ENCODE measurements at places on chromosomes 4 and X.
A peak's percentile ranks its signal among the peaks of the same experiment; 100 is the strongest.

GRCh38 chrX:67384403-67384802, 159.4 kb upstream of the AR start:
- DNase-seq = no peak

GRCh38 chr4:13478707-13479106, 5.4 kb downstream of the RAB28 start:
- DNase-seq = no peak

DNA sequence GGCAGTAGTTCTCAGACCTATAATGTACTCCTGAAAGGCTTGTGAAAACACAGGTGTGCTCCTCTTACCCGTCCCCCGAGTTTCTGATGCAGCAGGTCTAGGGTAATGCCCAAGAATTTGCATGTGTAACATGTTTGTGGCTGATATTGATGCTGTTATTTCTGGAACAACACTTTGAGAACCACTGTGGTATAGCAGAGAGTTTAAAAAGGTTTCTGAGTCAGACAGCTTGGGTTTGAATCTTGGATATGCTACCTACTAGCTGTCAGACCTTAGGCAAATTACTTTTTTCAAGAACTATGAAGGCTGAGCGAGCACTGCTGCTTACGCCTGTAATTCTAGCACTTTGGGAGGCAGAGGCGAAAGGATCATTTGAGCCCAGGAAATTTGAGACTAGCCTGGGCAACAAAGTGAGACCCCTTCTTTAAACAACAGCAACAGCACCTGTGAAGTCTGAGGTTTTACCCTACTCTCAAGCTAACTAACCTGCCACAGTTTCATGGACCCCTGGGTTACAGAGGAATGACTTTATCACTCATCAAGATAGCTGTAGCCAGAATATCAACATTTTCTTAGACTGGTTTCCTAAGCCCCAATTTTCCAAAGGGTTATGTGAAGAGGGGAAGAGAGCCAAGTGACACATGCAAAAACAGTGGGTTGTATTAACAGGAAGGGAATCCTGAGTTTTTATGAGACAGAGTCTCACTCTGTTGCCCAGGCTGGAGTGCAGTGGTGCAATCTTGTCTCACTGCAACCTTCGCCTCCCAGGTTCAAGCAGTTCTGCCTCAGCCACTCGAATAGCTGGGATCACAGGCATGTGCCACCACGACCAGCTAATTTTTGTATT, 5.1 kb downstream of the AFF1 start:
- no peak for DNase-seq

- DNase-seq = peak; percentile 14
Observed at GRCh38 chr4:2511645-2512131, 24.8 kb upstream of the FAM193A start.

- DNase-seq = no peak
Observed at GRCh38 chrX:95291561-95291960, 1393.1 kb upstream of the DIAPH2 start.

DNA sequence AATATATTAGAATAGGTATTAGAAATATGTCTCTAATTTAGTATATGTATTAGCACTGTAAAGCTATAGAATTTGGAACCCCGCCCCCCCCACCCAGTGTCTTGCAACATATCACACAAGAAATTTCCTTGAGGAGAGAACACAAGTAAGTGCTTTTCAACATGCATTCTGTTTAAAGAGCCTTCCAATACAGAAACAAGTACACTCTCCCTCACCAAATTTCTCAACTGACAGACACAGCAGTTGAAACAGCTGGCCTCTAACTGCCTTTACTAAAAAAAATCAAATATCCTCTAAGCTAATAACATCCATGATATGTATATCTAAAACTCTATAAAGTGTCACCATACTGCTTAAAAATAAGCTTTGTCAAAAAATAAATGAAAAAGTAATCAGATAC, 12.4 kb downstream of the CAMK2D start:
- no peak for DNase-seq

DNA sequence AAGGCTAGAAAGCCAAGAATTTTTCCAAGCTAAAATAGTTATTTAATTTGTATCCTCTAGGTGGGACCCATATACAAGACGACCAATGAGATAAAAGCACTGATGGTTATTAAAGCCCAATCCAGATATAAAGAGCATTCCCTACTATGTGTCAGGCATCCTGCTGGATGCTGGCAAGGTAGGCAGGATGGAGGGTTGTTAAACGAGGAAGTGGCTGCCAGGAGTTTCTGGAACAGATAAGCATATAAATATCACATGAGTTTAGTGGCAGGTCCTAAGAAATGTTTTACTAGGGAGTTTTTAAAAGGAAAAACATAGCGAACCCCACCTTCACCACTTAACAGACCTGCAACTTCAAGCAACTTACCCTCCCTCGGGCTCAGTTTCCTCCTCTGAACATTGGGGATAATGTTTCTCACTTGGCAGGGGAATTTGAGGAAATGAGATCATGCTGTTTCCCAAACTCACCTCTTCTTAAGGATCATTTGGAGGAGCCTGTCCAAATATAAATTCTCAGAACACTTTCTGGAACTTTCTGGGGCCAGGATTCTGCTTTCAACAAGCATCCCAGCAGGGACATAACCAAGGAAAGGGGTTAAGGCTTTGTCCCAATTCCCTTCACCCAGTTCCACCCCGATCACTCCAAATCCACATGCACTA, 94.3 kb upstream of the LDB2 start:
- no peak for DNase-seq

GRCh38 chr4:105145156-105145902, 1.3 kb upstream of the TET2 start:
- DNase-seq = no peak

GRCh38 chr4:181793096-181793495, 450.1 kb upstream of the TENM3 start:
- DNase-seq = peak; percentile 11

- DNase-seq = no peak
Observed at GRCh38 chr4:29558789-29559188, 1161.4 kb upstream of the PCDH7 start.

- no peak for DNase-seq
Observed at GRCh38 chr4:86522349-86522748, 71.8 kb upstream of the PTPN13 start.

DNA sequence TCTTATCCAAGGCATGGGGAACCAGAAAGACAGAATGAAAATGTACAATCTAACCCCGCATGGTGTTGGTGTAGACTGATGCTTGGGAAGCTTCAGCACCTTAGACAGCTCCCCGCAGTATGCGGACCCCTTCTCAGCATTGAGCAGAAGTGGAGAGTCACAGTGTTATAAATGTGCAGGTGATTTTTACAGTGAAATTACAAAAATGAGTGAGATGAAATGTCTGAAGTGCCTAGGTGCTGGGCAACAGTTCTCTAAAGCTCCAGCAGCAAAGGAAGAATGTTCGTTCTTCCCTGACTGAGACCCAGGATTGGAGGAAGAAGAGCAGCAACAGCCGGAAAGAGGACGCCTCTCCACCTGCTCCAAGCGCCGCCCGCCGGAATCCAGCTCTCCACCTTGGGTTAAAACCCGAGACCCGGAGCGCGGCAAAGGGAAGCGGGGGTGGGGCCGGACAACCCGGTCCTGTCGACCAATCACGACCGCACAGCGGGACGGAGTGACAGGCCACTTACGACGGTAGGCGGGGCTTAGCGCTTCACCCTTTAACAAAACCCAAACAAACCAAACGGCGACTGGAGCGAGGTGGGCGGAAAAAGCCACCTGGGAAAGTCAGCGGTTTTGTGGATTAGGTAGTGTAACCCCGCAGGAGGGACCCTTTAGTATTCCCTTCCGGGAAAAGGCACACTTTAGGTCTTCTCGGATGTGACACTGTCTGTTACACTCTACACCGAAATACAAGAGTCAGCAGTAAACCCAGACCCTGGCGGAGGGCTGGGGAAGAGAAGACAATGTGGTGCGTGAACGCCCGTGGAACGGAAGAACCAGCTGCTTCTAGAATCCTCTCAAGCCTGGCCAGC, at the start of gene GLRA3:
TSS of gene GLRA3 (minus strand) at position 403 of the 857 bp plus-strand sequence. CDS start 436 bp downstream, outside the sequence.
- peak; percentile 94 for DNase-seq

- DNase-seq = peak; percentile 73
Observed at GRCh38 chrX:130523460-130524394, 121.9 kb downstream of the RBMX2 start.

- DNase-seq = no peak
Observed at GRCh38 chrX:107741404-107741790, 34.2 kb downstream of the TSC22D3 start.

- no peak for DNase-seq
Observed at GRCh38 chrX:149157976-149158375, 347.1 kb downstream of the IDS start.

DNA sequence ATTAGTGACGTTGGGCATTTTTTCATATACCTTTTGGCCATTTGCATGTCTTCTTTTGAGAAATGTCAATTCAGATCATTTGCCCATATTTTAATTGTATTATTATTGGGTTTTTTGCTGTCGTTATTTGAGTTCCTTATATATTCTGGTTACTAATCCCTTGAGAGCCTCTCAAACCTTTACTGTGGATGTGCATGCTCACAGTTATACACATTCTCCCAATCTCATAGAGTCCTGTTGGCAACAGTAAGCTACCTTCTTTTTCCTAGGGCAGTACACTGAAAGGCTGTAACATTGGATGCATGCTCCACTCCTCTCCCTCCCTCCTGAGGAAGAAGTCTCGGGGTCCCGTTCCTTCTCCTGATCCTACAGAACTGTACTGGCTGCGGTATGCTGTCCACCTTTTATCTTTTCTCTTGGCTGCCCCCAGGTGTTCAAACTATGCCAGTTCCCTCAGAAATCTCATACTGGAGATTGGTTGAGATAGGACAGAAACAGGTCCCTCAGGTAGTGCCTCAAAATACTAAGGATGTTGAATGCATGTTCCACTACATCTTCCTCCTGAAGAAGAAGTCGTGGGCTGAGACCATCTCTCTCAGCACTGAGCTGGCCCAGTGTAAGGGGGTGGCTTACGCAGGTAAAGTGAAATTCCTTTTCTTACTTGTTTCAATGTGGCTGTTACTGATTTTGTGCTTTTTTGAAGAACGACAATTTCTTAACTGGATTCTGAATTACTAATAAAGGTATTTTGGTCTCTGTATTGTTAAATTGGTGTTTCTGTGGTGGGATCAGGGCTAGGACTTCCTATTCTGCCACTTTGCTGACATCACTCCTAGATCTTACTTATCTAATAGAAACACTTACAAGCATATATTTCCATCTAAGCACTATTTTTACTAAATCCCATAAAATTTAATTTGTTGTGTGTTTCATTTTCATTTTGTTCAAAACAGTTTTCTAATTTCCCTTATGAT, 145.4 kb upstream of the HUWE1 start:
- peak; percentile 51 for DNase-seq

GRCh38 chr4:7045961-7046921, 3.1 kb downstream of the TADA2B start:
- no peak for DNase-seq

DNA sequence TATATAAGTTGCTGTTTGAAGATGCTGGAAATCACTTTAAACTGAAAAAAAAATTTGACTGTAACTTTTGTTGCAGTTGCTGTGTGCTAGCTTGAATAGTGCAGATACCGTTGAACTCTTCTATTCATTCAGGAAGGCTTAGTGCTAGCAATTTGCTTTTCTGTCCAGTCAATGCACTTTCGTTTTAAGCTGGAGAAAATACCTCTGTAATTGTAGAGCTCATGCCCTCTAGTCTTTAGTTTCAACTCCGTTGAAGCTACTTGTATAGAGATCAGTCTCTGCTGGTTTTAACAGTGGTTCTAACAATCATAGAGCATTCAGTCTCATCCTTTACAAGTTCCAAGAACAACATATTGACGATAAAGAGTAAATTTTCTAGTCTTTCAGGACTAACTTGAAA, 49.0 kb upstream of the TRPC3 start:
- DNase-seq = no peak

DNA sequence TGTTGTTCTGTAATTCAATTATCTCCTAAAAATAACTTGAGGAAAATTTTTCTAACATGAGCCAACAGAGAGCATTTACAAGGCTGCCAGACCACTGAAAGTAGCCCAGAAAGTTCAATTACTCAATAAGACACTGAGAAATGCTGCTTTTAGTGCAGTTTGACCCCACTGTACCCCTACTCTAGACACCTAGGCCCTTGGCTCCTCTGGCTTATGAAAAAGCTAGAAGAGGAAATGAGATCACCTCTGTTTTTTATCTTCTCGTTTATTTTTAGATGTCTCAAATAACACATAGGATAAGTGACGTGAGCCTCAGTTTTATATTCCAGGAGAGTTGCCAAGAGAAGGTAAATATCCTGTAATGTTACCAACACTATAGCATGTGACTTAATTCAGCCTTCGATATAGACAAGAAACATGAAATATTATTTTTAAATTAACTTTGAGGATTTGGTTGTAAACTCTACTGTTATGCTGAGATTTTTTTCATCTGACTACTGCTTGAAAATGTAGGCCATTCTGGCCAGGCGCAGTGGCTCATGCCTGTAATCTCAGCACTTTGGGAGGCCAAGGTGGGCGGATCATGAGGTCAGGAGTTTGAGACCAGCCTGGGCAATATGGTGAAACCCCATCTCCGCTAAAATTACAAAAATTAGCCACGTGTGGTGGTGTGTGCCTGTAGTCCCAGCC, 24.4 kb downstream of the TNIP3 start:
- DNase-seq = no peak

DNA sequence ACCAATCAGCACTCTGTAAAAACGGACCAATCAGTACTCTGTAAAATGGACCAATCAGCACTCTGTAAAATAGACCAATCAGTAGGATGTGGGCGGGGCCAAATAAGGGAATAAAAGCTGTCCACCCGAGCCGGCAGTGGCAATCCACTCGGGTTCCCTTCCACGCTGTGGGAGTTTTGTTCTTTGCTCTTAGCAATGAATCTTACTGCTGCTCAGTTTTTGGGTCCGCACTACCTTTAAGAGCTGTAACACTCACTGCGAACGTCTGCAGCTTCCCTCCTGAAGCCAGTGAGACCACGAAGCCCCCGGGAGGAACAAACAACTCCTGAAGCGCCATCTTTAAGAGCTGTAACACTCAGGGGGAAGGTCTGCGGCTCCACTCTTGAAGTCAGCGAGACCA, 66.4 kb upstream of the BRS3 start:
- no peak for DNase-seq

DNA sequence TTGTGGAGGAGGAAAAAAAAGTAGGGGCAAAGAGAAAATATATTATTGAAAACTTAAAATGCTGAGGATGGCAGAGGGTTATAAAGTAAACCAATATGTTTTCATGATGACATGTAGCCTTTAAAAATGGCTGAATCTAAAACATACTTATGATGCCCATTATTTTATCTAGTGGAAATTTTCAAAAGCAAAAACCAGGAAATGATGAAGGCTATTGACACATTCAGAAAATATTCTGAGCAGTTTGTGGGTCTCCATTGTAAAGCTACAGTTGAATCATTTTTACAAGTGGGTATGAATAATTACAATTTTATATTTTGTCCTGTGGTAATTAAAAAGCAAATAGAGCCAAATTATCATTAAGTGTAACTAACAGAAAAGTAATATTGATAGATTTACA, 10.7 kb downstream of the PLS3 start:
- DNase-seq = no peak

DNA sequence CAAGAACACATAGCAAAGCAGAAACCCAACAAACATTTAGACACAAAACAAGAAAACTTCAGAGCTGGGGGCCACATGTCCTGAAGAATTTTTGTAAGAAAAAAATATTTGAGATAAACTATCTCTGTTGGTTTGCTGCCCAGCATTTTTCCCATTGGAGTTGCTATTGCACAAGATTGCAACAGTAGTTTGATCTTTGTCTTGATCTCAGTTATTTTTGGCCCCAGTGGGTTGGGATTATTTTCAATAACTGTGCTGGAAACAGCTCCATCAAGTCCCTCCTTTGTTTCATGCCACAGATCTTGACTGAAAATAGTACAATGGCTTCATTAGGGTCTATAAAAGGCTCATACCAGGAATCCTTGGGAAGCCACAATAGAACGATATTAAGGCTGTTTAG, 103.8 kb upstream of the RAI2 start:
- DNase-seq = no peak
